ENCODE measurements at places on chromosomes 13 and 19.

- no peak for DNase-seq
Observed at GRCh38 chr13:110185696-110186095, 121.3 kb downstream of the COL4A1 start.

DNA sequence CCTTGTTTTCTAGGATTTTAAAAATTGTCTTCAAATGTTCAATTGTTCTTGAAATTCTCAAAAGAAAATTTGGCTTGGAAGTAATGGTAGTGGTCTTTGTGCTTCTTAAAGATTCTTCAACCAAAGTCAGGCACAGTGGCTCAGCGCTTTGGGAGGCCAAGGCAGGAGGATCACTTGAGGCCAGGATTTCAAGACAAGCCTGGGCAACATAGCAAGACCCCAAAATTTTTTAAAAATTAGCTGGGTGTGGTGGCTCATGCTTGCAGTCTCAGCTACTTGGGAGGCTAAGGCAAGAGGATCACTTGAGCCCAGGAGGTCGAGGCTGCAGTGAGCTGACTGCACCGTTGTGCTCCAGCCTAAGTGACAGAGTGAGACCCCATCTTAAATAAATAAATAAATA lies 153.5 kb upstream of the ZNF507 start:
- no peak for DNase-seq

DNA sequence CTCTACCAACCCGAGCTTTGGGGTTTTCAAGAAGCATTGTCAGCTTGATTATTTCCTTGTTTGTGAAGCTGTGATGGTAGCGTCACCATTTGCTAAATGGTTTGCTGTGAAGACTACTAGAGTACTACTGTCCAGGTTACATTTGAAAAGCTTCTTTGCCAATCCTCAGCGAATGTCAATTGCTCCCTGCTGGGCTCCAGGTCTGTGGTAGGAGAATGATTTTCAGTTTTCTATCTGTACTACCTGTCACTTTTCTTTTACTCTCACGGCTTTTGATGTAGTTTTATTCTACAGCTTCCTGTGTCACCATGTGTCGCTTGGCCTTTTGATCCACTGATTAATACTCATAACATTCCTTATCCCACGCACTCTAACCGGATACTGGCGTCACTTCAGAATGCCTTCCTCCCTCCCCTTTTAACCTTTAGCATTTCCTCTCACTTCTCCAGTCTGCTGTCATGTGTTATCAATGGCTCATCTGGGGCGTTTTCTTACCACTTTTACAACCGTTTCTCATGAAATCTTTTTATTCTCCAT lies 7.5 kb upstream of the GPR183 start:
- peak; percentile 28 for DNase-seq

- DNase-seq = no peak
Observed at GRCh38 chr13:105184201-105184600, 1351.3 kb downstream of the EFNB2 start.

DNA sequence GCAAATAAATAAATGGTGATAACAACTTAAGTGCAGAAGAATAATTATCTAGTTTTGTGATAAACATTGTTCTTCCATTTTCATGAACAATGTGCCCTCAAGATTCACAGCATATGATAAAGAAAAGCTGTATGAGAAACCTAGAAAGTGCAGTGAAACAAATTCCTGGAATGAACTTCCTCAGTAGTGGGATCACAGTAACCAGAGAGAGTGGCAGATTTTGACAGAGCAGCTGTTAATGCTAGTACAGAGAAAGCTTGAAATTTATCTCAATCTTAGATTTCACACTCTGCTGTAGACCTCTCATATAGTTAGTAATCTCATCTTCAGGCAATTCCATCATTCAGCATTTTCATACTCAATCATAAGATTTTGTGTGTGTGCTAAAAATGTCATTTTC lies 664.9 kb downstream of the PCDH9 start:
- DNase-seq = no peak

GRCh38 chr13:92122186-92122853 lies 723.9 kb downstream of the GPC5 start:
- DNase-seq = no peak

- DNase-seq = peak; percentile 79
Observed at GRCh38 chr19:48568345-48568886, 16.4 kb downstream of the SULT2B1 start.

GRCh38 chr19:7535998-7536695 lies 630 bp downstream of the PNPLA6 start:
- DNase-seq = no peak

GRCh38 chr19:54426291-54426931 lies 11.1 kb downstream of the TTYH1 start:
- no peak for DNase-seq

GRCh38 chr19:51607920-51608562 lies 22.2 kb downstream of the SIGLEC5 start:
- peak; percentile 65 for DNase-seq

DNA sequence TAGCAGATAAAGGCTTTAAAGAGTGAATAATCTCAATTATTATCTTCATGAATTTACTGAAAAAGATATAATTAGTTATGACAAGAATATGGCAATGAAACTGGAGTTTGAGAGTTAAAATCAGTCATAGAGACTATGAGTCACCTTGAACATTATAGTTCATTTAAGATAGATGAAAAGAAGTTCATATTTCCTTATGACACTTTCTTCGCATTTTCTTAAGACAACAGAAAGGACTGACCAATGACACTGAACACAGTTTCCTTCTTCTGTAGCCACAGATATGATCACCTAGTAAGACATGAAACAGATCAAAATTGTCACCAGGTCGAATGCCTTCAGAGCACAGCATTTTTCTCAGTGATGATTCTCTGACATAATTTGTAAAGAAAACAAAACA lies 202.1 kb downstream of the KLF12 start:
- DNase-seq = no peak

DNA sequence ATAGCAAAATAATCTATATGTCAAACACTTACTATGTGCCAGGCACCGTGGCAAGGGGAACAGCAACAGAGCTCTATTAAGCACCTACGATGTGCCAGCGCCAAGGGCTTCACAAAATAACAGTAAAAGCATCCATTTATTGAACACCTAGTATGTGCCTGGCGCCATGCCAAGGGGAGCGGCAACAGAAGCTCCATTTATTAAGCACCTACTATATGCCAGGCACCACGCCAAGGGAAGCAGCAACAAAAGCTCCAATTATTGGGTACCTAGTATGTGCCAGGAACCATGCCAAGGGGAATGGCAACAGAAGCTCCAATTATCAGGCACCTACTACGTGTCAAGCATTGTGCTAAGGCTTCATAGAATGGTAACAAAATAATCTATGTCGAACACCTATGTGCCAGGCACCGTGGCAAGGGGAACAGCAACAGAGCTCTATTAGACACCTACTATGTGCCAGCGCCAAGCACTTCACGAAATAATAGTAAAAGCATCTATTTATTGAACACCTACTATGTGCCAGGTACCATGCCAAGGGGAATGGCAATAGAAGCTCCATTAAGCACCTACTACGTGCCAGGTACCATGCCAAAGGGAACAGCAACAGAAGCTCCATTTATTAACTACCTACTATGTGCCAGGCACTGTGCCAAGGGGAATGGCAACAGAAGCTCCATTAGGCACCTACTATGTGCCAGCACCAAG lies 107.7 kb downstream of the PTPRS start:
- DNase-seq = no peak

GRCh38 chr13:98974053-98974452 lies 3.8 kb downstream of the DOCK9 start:
- DNase-seq = no peak

- no peak for DNase-seq
Observed at GRCh38 chr19:2809387-2810140, 10.1 kb upstream of the ZNF554 start.

- DNase-seq = no peak
Observed at GRCh38 chr19:44718441-44719261, 19.7 kb downstream of the CEACAM16 start.

- DNase-seq = peak; percentile 4
Observed at GRCh38 chr13:30832845-30833332, 73.2 kb upstream of the MEDAG start.

- DNase-seq = no peak
Observed at GRCh38 chr19:2791440-2791839, 6.1 kb downstream of the THOP1 start.

DNA sequence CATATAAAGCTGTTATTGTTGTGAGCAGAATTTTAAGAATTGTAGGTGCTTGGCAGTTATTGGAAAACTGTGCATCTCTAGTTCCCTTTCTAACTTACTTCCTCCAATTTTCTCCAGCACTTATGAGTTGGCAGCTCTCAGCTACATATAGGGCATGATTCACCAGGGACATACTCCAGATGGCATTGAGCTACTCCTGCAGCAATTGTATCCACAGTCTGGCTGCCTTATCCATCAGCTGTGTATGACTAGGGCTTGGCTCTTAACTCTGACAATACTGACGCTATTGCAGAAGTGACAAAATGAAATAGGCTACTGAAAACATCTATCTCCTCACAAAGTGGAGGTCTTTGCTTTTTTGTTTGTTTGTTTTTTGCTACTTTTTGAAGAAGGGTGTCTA lies 276.7 kb downstream of the POU4F1 start:
- no peak for DNase-seq

DNA sequence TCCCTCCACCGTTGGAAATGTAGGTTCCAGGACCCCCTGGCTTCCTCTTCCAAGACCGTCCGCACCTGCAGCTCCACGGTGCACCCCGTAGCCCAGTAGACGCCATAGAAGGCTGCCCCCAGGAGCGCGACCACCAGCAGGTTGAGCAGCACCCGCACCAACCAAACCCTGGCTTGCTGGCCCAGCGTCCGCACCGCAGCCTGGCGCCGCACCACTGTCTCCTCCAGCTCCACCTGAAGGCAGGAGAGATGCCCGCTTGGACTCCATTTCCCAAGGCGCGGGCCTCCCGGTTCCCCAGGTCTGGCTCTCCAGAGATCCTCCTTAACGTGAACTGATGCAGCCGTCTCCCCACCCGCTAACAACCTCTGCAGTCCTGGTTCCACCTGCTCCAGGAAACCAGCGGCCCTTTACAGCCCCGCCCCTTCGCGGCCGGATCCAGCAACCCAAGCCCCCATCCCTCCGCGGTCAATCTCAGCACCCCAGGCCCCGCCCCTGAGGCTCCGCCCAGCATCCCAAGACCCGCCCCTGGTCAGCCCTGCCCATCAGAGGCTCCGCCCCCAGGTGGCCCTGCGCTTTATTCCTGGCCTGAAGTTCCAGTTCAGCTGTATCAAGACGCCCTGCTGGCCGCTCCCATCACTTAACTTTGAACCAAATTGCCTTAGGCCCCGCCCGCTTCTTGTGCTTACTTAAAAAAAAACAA lies 5.0 kb upstream of the LENG1 start:
- no peak for DNase-seq
